ENCODE measurements at places on chromosomes 12 and 14.
A peak's percentile ranks its signal among the peaks of the same experiment; 100 is the strongest.

- no peak for ATAC-seq
These were observed 66.1 kb downstream of the TMTC1 start for GRCh38 chr12:29717540-29718100.

- ATAC-seq = peak; percentile 73
These were observed 54.3 kb upstream of the PYGL start for GRCh38 chr14:50998612-50999011.

DNA sequence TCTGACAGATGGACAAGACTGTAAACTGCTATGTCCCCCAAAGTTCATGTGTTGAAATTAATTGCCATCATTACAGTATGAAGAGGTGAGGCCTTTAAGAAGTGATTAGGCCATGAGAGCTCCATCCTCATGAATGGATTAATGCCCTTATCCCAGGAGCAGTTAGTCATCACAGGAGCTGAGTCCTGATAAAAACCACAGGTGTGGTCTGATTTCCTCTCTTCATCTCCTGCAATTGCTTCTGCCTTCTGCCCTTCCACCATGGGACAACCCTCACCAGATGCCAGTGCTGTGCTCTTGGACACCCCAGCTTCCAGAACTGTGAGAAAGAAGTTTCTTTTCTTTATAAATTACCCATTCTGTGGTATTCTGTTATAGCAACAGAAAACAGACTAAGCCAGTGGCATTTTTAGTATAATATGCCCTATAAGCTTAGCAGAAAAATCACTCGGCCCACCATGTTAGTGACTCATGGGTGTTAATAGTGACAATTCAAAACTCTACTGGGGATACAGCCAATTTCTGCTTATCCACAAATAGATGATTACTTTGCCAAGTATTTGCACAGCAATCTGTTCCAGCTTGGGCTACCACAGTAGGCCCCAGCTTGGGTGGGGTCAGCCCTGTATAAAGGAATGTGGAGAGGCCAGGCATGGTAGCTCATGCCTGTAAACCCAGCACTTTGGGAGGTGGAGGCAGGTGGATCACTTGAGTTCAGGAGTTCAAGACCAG, 129.0 kb upstream of the BCL2L14 start:
- no peak for ATAC-seq

GRCh38 chr14:91376547-91377477, 40.8 kb downstream of the CCDC88C start:
- ATAC-seq = peak; percentile 31

Data from motor neuron (in vitro differentiated cells).